ENCODE measurements at places on chromosomes 13 and 19. TPM values are rescaled to one million over a fixed set of nuclear protein-coding genes. Genes with fewer than 3 reads are reported as not detected.

- DNase-seq = no peak
Observed at GRCh38 chr19:48665786-48666185, 7.0 kb downstream of the NTN5 start.

DNA sequence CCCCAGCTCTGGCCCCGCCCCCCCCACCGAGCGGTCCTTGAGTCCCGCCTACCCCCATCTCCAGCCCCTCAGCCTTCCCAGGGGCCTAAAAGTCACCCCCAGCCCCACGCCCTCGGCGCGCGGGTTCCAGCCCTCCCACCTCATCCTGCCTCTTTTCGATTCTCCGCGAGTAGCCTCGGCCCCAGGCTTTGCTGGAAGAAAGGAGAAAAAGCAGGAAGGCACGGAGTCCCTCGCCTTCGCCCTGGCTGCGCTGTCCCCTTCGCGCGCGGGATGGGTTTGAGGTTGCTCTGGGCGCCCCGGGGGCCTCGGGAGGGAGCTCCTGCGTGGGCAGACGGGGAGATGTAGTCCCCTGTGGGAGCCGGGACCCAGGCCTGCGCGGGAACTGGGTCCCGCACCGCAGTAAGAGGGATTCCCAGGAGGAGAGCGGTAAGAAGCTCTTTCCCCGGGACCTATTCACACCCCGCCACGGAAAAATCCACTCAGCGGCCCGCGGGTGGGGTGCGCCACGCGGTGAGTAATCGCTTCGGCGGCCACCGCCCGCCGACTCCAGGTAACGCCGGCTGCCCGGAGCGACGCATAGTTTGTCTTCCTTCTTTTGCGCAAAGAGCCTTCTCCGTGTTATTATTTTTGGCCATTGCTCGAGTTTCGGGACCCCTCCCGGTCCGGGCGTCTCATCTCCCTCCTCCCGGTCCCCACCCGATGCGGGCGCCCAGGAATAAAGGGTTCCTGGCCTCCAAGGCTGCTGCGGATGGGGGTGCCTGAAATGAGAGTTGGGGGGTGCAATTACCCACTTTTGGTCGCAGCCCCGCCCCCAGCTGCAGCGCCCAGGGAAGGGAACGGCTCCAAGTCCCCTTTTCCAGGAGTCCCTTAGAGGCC, 865 bp upstream of the CRLF1 start:
- no peak for DNase-seq

DNA sequence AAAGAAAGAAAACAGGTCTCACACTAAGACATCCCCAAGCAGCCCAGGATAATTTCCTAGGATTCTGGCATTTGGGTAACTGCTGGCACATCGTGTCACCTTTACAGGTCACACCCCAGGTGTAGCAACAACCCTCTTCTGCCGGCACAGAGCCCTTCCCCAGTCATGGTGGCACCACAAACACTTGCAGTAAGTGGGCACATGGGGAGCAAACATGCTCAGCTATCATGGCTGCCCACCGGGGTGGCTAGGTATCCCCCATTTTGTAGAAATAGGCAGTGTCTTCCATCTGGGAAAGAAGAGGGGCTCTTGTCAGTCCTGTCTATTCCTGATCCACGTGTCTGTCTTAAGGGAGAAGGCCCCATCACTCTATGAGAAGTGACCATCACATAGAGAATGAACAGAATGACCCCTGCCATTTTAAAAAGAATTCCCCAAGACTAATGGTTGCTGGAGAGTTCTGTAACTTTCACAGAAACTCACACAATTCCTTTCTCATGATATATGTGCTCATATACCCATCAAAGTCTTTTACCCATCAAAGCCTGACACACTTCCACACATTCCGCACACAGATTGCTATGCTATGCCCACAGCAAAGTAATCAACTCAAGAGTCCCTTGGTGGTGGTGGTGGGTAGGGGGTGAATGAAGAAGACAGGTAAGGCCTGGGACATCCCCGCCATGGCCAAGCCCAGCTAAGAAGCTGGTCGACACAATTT, 33.3 kb downstream of the BRD4 start:
- no peak for DNase-seq

GRCh38 chr19:56837004-56837403, 3.5 kb downstream of the PEG3 start:
- no peak for DNase-seq

DNA sequence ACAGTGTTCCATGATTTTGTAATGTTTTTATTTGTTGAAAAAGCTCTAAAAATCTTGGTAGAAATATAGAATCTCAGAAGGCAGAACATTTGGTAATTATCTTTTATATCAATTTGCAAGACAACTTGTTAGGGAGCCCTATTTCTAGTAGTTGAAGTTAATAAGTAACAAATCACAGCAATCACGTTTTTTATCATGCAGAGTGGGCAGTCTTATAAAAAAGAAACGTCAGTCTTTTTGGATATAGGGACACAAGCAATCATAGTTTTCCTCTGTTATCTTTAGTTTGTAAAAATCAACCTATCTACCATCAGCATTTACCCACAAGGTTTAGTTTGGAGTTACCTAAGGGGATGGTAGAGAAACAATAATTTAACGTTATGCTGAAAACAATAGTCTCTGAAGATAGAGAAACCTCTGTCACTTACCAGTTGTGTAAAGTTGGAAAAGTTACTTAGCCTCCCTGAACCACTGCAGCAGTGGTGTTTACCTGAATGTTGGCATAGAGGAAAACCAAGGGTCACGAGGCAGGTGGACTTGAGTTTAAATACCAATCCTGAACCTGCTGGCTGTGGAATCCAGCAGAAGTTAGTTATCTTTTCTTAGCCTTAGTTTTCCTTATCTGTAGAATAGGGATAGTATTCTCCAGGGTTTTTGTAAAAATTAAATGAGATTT, 192.8 kb downstream of the GGACT start:
- no peak for DNase-seq

XAB2 gene
- total RNA-seq = 19.0 TPM

- DNase-seq = peak; percentile 27
Observed at GRCh38 chr19:29678484-29679106, 13.3 kb downstream of the PLEKHF1 start.

TJP3 gene
- not detected for total RNA-seq

DNA sequence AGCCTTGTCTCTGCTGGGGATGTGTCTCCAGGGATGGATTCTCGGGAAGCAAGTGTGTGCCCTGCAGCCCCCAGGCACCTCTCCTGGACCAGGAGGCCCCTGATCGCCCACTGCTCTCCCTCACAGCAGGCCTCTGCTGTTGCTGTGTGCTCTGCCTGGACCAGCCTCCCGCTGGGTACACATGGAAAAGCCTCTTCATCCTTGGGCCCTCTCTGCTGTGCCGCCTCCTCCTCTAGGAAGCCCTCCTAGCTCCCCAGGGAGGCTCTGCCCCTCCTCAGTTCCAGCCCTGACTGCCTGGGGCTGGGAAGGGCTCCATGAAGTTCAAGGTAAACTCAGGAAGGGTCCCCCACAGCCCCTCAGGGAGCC, 12.0 kb downstream of the NDUFA11 start:
- DNase-seq = no peak

DNA sequence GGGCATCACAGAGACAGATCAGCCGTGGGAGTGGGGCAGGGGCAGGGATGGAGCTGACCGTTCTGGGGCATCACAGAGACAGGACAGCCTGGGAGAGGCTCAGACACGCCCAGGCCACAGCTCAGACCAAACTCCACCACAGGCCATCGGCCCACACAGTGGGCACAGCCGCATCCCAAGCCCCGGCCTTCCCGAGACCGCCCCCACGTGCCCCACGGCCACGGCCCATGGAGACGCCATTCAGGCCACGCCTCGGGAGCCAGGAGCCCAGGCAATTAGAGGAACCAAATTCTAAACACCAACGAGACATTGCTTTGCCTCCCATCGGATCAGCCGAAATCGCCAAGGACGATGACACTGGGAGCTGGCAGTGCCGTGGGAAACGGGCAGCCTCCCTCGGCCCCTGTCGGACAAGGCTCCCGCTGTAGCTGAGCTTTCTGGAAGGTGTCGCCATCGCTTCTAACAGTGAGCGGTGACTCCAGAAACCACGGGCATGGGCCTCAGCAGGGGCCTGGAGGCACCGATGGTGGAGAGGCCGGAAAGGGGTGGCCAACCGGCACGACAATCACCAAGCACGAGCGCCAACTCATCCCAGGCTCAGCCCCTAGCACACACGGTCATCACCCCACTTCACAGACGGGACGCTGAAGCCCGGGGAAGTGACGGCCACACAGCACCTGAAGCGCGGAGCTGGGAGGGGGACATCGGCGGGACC, 2.4 kb downstream of the PIP5K1C start:
- no peak for DNase-seq

SYDE1 gene
- total RNA-seq = 17.5 TPM

DNA sequence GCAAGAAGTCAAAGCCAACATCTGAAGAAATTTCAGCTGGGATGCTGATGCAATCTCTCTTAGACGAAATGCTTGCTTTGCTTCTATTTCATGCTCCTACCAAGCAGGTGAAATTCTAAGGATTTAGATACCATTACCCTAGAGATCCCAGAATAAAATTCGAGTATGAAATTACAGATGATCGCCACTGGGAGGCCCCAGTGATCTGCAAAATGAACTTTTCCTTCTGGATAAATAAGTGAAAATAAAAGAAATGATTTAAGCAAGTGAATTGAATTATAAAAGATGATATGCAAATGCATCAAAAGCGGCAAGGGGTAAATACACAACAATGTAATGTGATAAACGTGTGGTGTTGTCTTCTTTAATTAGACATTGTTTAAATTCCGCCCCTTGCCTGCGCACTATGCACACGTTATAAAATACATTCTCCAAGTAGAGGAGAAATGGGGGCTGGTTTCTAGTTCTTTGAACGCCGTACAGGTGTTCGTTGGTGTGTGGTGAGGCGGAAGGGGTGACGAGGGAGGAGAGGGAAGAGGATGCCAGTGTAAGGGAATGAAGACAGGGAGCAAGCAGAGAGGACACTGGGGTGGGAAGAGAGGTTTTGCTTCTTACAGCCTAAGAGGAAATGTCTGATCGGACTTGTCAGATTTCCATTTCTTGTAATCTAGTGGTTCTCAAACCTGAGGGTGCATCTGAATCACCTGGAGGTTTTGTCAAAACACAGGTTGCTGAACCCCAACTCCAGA, 58.0 kb downstream of the ERCC5 start:
- no peak for DNase-seq

- no peak for DNase-seq
Observed at GRCh38 chr13:109529964-109530363, 256.4 kb downstream of the IRS2 start.

GRCh38 chr19:55197528-55197927, 11.8 kb downstream of the PTPRH start:
- no peak for DNase-seq

ZNF135 gene
- 11.2 TPM for total RNA-seq

SIGLEC9 gene
- not detected for total RNA-seq

GRCh38 chr13:74973935-74974879, 507.8 kb downstream of the TBC1D4 start:
- no peak for DNase-seq

DNA sequence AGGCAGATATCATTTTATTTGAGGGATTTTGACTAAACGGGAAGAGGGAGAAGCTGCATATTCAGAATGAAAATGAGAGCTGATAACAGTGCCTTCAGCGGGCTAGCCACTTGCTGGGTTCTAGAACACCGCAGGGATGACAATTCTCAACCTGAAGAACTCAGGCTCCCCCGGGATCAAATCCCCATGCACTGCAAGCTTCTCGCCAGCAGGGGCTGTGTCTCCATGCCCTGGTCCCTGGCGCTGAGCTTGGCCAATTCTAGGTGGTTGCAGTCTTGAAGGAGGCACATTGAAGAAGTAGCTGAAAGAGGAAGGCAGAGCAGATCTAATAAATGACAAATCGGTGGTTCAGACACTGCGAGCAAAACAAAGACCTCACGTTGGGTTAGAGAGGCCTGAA, 128.7 kb downstream of the UQCRFS1 start:
- DNase-seq = no peak

FUT6 gene
- total RNA-seq = not detected

DNA sequence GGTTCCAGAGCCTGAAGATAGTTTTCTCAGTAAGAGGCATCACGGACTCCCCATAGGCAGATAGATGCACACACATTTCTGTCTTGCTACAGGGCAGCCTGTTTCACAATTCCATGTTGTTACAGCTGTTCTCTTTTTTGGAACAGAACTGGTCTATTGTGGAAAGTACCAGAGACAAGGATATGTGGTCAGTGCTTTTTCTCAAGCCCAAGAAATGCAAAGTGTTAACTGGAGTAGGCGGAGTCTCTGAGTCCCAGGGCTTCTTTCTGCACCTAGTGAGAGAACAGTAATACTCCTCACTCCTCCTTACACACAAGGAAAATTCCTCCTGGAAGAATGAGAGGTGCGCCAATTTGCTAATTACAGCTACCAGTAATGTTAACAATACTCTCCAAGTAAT, 141.6 kb upstream of the ARGLU1 start:
- DNase-seq = peak; percentile 89

DNA sequence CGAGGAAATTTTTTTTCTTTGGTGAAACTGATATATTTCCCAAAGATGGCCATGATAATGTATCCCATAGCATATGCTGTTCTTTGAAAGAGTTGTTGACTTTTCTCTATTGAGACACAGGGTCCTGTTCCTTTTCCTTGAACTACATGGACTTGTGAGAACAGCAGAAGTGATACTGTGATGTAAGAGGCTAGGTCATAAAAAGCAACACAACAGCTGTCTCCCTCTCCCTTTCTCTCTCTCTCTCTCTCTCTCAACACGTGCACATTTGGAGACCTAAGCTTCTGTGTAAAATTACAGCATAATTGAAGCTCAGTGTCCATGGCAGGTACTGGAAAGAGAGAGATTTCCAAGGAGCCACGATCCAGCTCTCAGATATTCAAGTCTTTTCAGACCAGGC, 1712.4 kb downstream of the EFNB2 start:
- DNase-seq = no peak

DENND1C gene
- total RNA-seq = not detected

DNA sequence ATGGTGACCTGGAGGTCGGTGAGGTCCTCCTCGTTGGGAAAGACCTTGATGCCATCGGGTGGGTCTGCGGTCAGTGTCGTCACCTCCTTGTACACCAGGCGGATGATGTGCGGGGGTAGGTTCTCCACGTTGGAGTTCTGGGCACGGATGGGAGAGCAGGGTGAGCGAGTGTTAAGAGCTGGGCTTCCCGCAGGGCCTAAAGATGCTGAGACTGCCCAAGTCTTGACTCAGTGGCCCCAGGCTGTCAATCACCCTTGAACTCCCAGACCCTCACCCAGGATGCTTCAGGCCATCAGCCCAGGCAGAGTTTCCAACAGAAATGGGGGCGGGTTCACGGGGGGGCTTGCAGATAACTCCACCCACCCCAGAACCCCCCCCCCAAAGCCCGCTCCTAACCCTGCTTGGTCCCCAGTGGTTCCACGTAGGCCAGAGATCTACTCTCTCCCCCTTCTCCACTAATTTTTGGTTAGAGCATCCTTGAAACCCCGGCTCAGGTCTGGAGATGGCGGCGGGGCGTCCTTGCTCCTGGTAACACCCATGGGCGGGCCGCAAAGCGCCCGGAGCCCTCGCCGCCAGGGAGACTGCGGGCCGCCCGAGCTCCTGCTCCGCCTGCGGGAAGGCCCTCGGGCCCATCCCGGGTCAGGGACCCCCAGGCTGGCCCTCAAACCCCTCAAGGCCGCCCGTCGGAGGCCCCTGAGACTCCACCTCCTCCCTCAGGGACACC, 600 bp downstream of the UBE2S start:
- DNase-seq = peak; percentile 37

GRCh38 chr13:93797463-93797862, 570.9 kb downstream of the GPC6 start:
- DNase-seq = peak; percentile 25
